Foreskin fibroblast (primary cell): ENCODE measurements at places on chromosomes 11 and 22.

DNA sequence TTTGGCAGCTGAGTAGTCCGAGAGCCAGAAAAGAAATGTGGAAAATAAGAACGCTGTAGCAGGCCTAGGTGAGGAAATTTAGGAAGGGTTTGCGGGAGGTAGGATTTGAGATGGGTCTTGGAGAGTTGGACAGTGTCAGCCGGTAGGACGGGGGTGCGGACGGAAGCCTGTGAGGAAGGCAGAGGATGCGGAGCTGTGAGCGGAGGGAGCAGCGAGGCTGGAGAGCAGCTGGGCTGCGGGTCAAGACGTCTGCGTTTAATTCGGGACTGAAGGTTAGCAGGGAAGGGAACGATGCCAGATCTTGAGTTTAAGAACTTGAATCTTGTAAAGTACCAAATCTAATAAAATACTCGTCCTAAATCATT is 669 bp upstream of the TIGD3 start:
- no peak for DNase-seq

DNA sequence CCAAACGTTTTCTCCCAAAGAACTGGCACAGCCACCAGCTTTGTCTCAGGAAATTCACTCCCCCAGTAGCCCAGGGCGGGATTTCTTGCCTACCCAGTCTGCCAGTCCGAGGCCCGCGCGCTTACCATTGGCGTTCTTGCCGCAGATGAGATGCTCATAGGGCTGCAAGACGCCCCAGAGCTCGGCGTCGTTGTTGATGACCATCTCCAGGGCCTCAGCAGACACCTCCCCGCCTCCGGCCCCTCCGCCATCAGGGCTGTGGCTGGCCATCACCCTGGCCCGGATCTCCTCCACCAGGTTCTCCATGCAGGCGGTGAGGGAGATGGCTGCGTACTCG is 1.3 kb downstream of the ABTB2 start:
- no peak for DNase-seq

GRCh38 chr11:117794772-117795629 is 2.0 kb downstream of the DSCAML1 start:
- DNase-seq = no peak

DNA sequence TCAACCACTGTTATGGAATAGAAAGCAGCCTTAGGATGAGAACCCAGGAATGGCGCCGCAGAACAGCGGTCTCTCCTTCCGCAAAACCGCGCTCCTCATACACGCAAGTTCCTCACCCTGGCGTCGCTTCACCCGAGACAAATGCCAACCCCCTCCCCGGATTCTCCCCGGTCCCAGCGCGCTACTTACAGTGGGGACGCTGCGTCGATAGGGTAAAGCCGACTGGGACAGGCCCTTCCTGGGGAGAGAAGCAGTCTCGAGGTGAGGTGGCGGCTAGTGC is 287 bp downstream of the RPS13 start:
- no peak for DNase-seq

- peak; percentile 33 for DNase-seq
These were observed at the start of gene SGSM1 for GRCh38 chr22:24805790-24806662. Gene SGSM1, plus strand, starts transcription at chr22:24806211. Its CDS starts 115 bp downstream, at chr22:24806326.

- DNase-seq = peak; percentile 96
These were observed 59.2 kb downstream of the MED15 start for GRCh38 chr22:20566420-20567260.

- no peak for DNase-seq
These were observed 86.5 kb upstream of the CLDN5 start for GRCh38 chr22:19610518-19611253.

GRCh38 chr22:22547692-22548300 is 11.3 kb downstream of the PRAME start:
- DNase-seq = no peak

DNA sequence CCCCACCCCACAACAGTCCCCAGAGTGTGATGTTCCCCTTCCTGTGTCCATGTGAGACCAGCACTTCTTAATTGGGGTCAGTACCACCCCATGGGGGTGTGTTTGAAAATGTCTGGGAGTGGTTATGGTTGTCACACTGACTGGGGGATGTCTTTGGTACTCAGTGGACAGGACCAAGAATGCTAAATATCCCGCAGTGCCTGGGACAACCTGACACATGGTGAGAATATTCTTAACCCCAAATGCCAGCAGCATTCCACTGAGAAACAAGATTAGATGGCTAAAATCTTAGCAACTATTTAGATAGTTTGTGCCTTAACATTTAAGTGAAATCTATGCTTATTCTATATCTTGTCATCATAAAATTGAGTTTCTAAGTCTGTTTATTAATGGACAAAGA is 177.5 kb upstream of the ZBED5 start:
- no peak for DNase-seq

GRCh38 chr11:47843361-47844055 is 4.6 kb downstream of the NUP160 start:
- DNase-seq = no peak

DNA sequence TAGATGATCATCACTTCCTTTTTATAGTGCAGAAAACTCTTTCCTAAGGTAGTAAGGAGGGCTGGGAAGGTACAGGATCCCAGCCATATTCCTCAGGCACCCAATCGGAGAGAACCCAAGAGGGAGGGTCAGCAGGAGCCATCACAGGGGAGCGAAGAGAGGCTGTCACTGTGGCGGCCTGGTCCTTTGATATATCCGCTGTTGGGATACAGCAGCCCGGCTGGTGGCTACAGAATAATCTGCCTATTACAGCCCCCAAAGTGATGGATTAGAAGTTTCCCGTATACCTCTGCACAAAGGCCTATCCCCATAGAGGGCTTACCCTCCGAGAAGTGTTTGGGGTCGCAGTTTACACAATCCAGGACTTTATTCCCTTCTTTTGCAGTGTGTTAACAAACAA is 48.5 kb downstream of the OR4D9 start:
- DNase-seq = no peak

- no peak for DNase-seq
These were observed 15.0 kb upstream of the OR51M1 start for GRCh38 chr11:5368502-5369043.

- no peak for DNase-seq
These were observed 102.9 kb downstream of the TRIM29 start for GRCh38 chr11:120034881-120035630.

DNA sequence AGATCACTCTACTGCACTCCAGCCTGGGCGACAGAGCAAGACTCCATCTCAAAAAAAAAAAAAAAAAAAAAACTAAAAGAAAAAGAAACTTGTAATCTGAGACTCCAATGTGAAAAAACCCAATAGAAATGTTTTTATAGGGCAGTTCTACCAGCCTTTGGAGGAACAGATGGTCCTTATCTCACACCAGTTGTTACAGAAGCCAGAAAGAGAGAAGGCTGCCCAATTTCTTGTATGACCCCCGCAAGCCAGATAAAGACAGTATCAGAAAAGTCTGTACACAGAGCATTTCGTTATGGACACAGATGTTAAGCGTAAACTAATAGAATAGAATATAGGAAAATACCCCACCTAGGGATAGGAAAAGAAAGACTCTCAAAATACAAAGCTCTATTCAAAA is 11.3 kb upstream of the TSGA10IP start:
- peak; percentile 52 for DNase-seq

DNA sequence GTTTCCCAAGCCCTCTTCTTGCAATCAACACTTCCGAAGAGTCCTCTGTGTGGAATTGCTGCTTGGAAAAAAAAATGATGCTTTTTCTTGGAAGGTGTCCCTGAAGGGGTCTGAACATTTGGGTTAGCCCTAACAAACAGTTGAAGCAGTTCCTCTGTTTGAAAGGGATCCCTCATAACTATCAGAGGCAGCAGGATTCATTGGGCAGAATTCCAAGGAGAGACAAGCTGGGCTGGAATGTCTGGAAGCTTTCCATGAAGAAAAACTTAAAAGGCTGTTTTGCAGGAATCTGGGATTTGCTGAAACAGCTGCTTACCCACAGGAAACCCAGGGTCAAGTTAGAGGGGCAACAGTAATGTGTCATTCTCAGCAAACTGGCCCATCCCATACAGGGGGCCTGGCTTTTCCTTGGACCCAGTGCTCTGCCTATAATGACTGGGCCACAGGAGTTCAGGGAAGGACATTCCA is 3.1 kb downstream of the CSNK2A3 start:
- DNase-seq = peak; percentile 86

DNA sequence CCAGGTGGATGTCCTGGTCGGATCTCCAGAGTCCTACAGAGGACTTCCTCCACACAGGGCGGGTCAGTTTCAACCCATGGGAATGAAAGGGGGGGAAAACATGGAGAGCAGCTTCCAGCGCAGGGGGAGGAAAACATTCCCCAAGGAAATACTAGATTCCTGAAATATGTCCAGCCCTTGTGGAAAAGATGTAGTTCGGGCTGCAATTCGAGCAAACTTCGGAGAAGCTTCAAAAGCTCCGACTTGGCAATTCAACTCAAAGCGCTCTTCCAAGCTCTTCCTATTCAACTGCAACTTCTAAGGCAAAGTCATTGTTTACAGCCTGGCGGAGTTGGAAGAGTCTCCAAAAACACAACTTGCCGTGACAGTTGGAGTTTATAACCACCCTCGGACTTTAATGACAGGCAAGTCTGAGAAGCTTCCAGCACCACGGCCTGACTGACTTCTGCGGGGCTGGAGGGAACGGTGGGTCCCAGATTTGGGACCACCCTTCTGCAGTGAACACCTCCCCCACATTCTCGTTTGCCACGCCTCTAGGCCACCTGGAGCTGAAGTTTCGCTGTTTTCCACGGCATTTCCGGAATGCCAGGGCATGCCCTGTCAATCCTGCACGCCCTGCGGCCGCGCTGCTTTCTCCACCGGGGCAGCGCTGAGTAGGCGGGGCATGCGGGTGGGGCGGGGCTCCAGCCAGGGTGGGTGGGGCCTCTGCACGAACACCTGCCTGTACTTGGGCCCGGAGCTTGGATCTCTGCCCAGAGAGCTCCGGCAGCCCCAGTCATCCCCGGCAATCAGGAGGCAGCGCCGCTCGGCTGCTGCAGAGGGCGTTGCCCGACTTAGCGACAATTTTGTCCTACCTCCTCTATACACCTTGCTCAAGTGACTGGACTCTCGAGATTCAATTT is 49.0 kb upstream of the BIRC3 start:
- DNase-seq = peak; percentile 68

GRCh38 chr11:115618428-115618827 is 114.2 kb upstream of the CADM1 start:
- DNase-seq = peak; percentile 40

DNA sequence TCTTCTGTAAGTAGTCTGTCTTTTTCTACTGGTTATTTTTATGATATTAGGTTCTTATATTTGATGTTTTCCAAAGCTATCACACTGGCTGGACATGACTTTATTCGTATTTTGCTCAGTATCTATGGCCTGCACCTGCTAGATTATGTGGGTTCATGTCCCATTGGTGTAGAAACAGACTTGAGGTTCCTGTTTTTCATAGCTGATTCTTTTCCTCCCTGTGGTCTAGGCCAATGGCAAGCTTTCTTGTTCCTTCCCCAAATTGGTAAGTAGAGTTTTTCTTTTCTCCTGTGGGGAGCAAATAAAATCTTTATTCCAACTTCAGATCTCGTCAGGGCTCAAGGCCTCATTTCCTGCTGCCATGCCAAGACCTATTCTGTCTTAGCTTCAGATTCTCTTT is 30.2 kb upstream of the SWAP70 start:
- DNase-seq = no peak

DNA sequence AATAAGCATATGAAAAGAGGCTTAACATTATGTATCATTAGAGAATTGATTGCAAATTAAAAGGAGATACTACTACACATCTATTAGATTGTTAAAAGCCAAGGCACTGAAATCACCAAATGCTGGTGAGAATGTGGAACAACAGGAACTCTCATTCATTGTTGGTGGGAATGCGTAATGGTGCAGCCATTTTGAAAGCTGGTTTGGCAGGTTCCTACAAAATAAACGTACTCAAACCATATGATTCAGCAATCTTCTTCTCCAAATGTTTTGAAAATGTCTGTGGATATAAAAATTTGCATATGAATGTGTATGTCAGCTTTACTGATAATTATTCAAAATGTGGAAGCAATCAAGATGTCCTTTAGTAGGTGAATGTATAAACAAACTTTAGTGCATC is 176.4 kb upstream of the PLET1 start:
- no peak for DNase-seq

DNA sequence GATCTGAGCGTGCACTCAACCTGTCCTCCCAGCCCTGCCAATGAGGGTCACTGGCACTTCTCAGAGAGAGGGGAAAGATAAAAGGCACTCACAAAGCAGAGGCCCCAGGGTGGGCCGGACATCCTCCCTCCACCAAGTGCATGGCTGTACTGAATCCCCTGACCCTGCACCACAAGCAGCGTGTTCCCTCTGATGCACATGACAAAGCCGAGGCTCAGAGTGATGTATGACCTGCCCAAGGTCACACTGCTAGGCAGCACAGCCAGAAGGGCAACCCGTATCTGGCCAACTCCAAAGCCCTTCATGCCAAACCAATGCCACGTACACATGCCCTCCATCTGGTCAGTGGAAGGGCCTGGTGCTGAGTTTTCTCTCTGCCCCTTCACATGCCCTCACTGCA is 22.1 kb downstream of the SPATA19 start:
- no peak for DNase-seq
